MG63 (cell line): ENCODE measurements at places on chromosomes 12 and 14. TPM values are rescaled to one million over a fixed set of nuclear protein-coding genes. Genes with fewer than 3 reads are reported as not detected.

WASHC4 gene
- total RNA-seq, result 28.3 and 33.1 TPM in 2 replicates

TMEM30B gene
- total RNA-seq, result not detected in 2 replicates

ITGB7 gene
- total RNA-seq, result 1.6 TPM in 1 of 2 replicates, not detected in the other

MDM1 gene
- total RNA-seq, result 8.0 and 12.6 TPM in 2 replicates

CCDC196 gene
- total RNA-seq, result not detected in 2 replicates

SPX gene
- 1.1 and 6.6 TPM in 2 replicates for total RNA-seq

ZNF384 gene
- 9.3 and 21.9 TPM in 2 replicates for total RNA-seq

SLC41A2 gene
- total RNA-seq, result 2.2 and 4.2 TPM in 2 replicates

GPD1 gene
- not detected in 2 replicates for total RNA-seq

ETV6 gene
- 2.3 and 3.0 TPM in 2 replicates for total RNA-seq

TTC9 gene
- total RNA-seq, result not detected in 2 replicates

HOXC5 gene
- not detected in 2 replicates for total RNA-seq

TRHDE gene
- total RNA-seq, result 0.22 and 5.0 TPM in 2 replicates

SLC25A21 gene
- 1.8 and 8.7 TPM in 2 replicates for total RNA-seq

TROAP gene
- total RNA-seq, result 24.3 and 37.3 TPM in 2 replicates

ART4 gene
- total RNA-seq, result not detected in 2 replicates

DIO3 gene
- 0.07 TPM in 1 of 2 replicates, not detected in the other for total RNA-seq

CMKLR1 gene
- 1.3 and 1.5 TPM in 2 replicates for total RNA-seq

DIP2B gene
- total RNA-seq, result 3.4 and 3.6 TPM in 2 replicates

NTF3 gene
- total RNA-seq, result not detected in 2 replicates

E2F7 gene
- total RNA-seq, result 2.4 and 2.5 TPM in 2 replicates

C12orf56 gene
- 0.26 TPM in 1 of 2 replicates, not detected in the other for total RNA-seq

COPZ1 gene
- total RNA-seq, result 243 and 381 TPM in 2 replicates

GUCY2C gene
- not detected in 2 replicates for total RNA-seq

MIPOL1 gene
- total RNA-seq, result 6.0 and 9.2 TPM in 2 replicates

NEUROD4 gene
- not detected in 2 replicates for total RNA-seq

AKAP3 gene
- not detected in 2 replicates for total RNA-seq

A2ML1 gene
- total RNA-seq, result not detected in 2 replicates

GDF3 gene
- not detected in 2 replicates for total RNA-seq

OTX2 gene
- total RNA-seq, result not detected in 2 replicates

PRKD1 gene
- 5.6 and 8.3 TPM in 2 replicates for total RNA-seq

CABP1 gene
- total RNA-seq, result not detected in 2 replicates

KRT6B gene
- not detected in 2 replicates for total RNA-seq

RFX4 gene
- total RNA-seq, result not detected in 2 replicates

GALNT16 gene
- total RNA-seq, result 3.8 and 8.6 TPM in 2 replicates

ETFBKMT gene
- total RNA-seq, result 4.8 and 20.9 TPM in 2 replicates

COPS7A gene
- 91.3 and 125 TPM in 2 replicates for total RNA-seq

FGF6 gene
- not detected in 2 replicates for total RNA-seq

CCDC197 gene
- not detected in 2 replicates for total RNA-seq

TAS2R31 gene
- total RNA-seq, result 1.8 TPM in 1 of 2 replicates, not detected in the other

KRT83 gene
- total RNA-seq, result not detected in 2 replicates

PRB2 gene
- not detected in 2 replicates for total RNA-seq

PTHLH gene
- not detected in 2 replicates for total RNA-seq
